Renal cortex interstitium (tissue), 15 donors: ENCODE measurements at places on chromosomes 4 and X.

GRCh38 chrX:7552760-7553159 is 290.2 kb upstream of the VCX start:
- no peak for DNase-seq

DNA sequence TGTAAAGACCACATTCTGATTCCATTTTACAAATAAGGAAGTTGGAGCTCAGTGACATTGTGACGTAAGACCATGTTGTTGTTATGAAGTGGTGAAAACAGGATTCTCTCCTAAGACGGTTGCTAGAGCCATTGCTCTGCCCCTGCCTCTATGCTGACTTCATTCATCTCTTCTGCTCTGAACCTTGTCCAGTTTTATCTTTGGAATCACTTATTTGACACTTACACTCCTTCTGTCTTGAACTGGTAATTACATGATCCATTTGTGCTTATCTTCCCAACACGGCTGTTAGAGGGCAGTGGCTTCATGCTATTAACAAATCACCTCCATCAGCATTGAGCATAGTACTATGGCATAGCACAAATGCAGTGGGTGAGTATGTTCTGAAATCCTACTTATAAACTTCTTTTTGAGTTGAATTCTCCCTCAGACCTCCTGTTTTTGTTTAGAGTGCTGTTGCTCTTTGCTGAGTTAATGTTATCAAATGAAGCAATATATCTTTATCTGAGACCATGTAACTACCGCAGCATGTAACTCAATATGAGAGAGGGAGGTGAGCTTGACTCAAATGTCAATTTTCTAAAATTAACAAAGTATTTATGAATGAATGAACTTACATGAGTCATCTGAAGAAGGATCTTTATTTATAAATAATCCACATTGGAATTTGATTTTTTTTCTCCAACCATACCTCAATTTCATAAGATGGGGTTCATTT is 177.8 kb downstream of the RASL11B start:
- DNase-seq: no peak

- no peak for DNase-seq
Measured at GRCh38 chr4:6230502-6230785, 30.1 kb upstream of the JAKMIP1 start.

DNA sequence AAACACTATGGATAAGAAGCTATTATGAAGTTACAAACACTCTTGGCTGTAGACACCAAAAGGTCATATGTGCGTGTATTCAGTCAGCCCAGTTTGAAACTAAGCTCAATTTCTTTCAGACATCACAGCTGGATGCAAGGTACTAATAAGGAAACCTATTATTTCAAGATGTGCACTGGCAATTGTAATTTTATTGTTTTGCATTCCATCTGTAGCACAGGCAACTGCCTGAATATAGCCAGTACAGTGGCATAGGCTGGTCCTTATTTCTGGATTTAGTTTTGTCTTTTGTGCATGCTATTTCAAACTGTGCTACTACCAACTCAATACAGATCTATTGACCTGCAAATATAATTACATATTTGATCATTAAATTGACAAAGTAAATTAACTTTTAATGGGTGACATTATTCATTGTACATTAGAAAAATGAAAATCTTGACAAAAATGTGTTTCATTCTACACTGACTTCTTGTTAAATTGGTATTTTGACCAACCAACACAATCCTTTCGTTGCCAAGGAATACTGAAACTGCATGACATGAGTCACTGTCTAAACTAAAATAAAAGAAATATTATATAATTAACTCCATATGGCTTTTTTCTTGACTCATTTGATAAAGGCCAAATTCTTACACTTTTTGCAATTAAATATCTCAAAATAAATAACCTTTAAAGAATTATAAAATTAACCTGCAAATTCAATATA is 594.3 kb upstream of the ADGRL3 start:
- no peak for DNase-seq

DNA sequence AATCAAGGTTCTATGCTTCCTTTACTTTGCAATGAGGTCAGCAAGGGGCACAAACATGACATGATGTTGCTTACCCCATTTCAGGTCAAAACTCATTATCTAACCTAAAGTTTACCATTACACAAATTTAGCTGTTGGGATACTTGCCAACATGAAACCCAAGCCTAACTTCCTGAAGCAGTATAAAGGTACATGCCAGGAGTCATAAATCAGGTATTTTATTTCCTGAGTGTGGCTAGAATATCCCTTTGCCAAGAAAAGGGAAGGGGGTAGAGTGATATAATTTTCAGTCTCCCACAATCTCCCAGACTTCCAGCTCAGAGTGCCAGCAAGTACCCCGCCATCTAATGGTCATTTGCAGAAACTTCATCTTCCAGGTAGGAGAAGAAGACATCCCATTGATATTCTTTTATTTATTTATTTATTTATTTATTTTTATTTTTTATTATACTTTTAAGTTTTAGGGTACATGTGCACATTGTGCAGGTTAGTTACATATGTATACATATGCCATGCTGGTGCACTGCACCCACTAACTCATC is 136.6 kb downstream of the NEXMIF start:
- DNase-seq: no peak

DNA sequence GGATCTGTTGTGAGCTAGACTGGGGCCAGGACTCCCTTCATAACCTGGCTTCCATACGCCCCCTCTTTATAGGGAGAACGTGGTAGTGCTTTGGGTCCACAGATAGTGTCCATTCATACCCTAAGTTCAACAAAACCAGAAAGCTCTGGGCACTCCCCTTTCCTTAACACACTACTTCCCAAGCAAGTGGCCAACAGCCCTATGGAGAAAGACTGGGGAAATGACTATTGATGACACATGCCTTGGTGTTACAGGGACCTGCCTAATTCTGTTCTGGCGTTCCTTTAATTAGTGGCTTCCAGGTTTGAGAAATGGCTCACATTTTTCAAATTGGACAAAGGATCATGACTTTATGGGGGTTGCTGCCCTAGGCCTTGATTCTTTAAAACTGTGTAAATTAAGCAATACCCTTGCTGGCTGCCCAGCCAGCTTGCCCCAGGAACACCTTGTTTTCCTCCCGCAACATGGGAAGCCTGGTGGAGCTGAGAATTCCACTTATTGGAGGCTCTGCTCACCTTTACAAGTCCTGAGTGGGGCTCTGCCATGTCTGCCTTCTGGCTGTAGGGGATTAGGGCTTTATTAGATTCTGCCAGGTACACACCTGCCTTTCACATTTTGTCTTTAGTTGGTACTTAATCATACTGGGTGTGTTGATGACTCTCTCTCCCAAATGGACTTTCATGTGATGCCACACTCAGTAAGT is 61.1 kb downstream of the RGS12 start:
- DNase-seq: no peak
